Hippocampal formation (tissue), 2 donors: ENCODE measurements at places on chromosomes 5 and 9.

GRCh38 chr5:35470866-35471265, 146.8 kb upstream of the SPEF2 start:
- no peak for DNase-seq

GRCh38 chr5:76836181-76836580, 13.6 kb upstream of the S100Z start:
- no peak for DNase-seq

- peak; percentile 46 for DNase-seq
Observed at GRCh38 chr5:92687821-92688722, 892.9 kb downstream of the NR2F1-AS1 start.

DNA sequence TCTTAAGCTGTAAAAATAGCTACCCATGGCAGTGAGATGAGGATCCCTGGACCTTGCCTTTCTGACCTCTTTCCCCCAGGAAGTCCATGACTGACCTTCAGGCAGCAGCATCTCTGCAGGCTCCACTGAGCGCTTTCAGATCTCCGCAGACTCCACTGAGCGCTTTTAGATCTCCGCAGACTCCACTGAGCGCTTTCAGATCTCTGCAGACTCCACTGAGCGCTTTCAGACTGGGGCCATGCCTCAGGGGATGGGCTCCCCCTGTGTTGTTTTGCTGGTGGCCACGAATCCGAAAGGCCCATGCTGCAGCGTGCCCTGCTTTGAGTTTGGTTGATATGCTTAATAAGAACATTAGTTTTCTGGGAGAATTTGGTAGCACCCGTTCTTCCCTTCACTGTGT, 254.2 kb downstream of the FANCC start:
- no peak for DNase-seq

DNA sequence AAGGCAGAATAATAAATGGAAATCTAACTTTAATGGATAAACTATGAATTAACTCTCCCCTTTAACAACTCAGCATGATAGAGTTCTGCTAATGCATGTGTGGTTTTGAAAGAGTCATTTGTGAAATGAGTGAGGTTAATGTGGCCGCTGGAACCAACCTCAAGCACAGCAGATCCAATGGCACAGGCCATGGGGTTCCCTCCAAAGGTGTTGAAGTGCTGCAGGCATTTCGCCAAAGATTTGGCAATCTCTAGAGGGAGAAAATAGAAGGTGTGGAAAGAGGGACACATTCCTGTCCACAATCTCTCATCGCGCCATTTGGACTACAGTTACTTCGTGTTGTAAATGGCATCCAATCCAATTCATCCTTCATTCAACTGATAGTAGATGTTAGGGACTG, 35.0 kb downstream of the AGXT2 start:
- no peak for DNase-seq
